ENCODE measurements at places on chromosomes 6 and 20.

- no peak for DNase-seq
Observed at GRCh38 chr6:167137081-167137480, 14.2 kb downstream of the CCR6 start.

DNA sequence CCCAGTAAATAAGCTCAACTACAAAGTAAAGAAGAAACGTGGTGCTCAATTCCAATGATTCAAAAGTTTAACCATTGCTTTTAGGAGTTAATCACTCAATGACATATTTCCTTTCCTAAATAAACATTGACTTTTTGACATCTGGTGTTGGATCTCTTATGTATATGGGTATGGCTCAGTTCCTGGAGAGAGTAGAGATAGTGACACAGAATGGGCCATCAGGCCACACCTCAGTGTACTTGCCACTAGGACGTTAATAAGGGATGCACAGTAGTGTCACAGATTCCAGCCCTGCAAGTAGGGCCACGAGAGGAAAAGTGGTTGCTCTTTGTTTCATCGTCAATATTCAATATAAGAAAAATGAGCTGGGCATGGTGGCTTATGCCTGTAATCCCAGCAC, 48.9 kb upstream of the TXNDC5 start:
- no peak for DNase-seq

DNA sequence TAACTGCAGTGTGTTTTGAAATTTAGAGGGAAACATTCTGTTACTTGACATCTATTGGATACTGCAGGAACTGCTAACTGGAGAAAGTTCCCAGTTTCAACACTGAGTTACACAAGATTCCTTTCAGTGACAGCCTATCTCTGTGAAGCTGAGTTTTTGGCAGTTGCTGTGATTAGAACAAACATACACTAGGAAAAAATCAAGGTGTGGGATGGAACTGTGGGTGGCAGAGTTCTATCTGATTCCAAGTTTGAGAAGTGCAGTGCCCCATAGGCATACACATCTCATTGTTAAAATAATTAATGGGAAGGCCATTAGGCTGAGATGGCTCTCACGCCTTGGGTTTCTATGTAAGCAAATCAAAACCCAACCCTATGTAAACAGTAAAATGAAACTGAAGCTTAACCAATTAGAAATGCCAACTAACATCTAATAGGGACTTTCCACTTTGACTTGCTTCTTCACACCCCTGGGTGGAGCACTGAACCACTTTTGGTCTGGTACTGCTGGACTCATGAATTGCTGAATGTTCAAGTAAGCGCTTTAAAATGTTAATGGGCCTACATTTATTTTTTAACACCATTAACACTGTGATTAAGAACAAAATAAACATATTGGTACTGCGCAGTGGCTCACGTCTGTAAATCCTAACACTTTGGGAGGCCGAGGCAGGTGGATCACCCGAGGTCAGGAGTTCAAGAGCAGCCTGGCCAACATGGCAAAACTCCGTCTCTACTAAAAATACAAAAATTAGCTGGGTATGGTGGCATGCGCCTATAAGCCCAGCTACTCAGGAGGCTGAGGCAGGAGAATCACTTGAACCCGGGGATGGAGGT, 55.2 kb upstream of the TBC1D7 start:
- peak; percentile 54 for DNase-seq

GRCh38 chr20:1968964-1969363, 24.9 kb downstream of the PDYN start:
- DNase-seq = no peak

GRCh38 chr6:113857556-113858479, 673 bp downstream of the MARCKS start:
- peak; percentile 55 for DNase-seq

DNA sequence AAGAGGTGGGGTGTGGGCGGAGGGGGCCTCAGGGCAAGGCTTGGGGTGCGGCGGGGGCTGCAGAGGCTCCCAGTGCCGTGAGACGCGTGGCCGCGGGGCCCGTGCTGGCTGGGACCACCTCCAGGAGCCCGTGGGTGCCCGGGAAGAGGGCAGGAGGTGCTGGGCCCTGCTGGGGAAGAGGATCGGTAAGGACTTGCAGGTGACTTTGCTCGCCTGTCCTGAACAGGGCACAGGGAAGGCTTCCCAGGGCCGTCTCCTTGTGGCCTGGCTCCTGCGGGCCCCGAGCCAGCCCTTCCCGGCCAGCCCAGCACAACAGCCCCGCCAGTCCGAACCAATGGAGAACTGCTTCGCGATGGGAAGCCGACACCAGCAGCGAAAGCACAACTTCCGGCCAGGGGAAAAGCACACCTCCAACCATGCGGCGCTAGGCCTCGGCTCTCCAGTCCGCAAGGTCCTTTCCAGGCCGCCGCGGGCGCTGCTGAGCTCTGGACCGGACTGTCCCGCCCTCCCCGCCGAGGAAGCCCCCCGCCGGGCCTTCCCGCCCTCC, 32.3 kb downstream of the IRF4 start:
- no peak for DNase-seq

- no peak for DNase-seq
Observed at GRCh38 chr20:54590856-54591255, 115.5 kb downstream of the DOK5 start.

DNA sequence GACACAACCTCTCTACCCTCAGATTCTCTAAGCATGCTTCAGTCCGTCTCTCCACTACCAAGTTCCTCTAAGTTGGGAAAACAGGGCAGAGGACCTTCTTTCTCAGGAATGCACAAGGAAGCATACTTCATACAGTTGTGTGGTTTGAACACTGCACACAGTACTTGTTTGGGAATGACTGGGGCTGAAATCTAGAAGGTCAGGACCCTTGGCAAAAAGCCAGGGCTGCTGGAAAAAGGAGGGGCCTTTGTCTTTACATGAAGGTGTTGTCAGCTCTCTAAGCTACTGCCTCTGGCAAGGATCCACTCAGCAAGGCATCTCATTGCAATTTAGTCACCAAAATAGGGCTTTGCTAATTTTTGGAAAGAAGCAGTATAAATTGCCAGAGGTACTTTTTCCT, 20.7 kb upstream of the HEY2 start:
- DNase-seq = no peak

DNA sequence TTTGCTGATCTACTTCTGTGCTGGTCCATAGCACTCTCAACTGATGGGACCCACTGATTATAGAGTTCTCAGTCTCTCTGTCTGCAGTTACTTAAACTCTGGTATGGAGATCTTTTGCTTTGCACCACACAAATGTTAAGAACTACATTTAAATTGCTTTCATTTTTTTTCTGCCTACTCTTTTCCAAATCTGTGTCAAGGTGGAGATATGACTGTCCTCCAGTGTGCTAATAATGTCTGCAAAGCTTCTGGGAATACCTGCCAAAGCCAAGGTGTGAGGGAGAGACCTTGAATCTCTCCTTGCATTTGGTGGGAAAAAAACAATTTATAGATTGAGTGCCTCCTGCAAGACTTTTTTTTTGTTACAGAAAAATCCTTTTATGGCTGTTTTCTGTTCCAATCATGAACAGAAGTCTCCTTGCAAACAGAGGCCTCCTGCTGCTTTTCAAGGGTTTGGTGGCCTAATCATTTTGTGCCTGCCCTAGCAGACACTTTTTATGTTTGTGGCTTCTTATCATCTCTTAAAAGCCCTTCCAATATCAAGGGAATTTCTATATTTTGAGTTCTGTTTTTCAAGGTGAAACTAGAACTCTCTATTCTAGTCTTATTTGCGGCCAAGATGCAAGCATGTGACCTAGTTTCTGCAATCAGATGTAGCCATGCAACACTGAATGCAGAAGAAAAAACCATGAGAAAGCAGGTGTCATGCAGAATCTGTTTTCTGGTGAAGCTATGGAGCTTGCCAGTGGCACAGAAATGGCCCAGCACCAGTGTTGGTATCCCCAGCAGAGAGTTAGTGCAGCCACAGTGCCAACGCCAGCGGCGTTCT, 23.2 kb upstream of the AKIRIN2 start:
- DNase-seq = no peak

- no peak for DNase-seq
Observed at GRCh38 chr20:60295214-60295613, 337.0 kb downstream of the CDH26 start.

DNA sequence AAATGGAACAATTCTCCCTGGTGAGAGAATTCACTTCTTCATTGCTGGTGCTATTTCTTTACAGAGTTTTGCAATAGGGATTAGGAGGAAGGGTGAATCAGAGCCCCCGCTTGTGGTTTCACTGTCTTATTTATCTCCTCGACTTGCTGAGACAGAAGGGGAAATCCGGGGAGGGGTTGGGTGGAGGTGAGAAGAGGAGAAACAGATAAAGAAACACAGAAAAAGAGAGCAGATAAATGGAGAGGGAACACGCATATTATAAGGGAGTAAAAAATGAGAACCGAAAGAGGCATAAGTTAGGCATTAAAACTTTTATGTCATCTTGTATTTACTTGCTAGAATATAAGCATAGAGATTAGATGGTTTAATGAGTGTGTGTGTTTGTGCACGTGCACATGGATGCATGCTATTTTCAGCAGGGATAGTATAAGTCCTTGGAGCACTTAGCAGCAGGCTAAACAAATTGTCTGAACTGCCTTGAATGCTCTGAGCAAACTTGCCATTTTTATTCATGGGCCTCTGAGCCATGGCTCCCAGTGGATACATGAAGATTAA, 105.0 kb downstream of the OLIG3 start:
- DNase-seq = peak; percentile 92

GRCh38 chr6:345747-346385, 45.7 kb upstream of the IRF4 start:
- peak; percentile 79 for DNase-seq

GRCh38 chr20:48750941-48751635, 76.7 kb downstream of the PREX1 start:
- peak; percentile 7 for DNase-seq

GRCh38 chr20:46494077-46494476, 19.3 kb downstream of the ZNF334 start:
- DNase-seq = no peak

- peak; percentile 87 for DNase-seq
Observed at GRCh38 chr20:62902926-62903615, 23.2 kb downstream of the DIDO1 start.

DNA sequence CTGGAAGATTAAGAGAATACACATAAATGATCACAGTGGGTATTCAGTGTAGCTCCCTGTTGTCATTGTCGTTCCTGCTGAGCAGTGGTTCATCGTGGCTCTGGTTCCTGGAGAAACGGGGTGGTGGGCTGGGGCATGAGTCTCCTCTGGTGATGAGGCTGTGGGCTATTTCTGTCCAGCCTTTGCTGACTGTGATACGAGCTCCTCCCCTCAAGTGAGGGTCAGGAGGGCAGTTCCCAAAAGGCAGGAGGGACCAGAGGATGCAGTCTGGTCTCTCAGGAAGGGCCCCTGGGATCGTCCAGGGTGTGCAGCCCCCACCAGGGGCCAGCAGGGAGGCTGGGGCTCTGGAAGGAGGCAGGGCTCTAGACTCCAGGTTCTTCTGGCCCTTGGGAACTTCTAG, 31.1 kb upstream of the DLGAP4 start:
- DNase-seq = no peak

- DNase-seq = no peak
Observed at GRCh38 chr6:32472781-32473375, 33.2 kb downstream of the HLA-DRA start.

DNA sequence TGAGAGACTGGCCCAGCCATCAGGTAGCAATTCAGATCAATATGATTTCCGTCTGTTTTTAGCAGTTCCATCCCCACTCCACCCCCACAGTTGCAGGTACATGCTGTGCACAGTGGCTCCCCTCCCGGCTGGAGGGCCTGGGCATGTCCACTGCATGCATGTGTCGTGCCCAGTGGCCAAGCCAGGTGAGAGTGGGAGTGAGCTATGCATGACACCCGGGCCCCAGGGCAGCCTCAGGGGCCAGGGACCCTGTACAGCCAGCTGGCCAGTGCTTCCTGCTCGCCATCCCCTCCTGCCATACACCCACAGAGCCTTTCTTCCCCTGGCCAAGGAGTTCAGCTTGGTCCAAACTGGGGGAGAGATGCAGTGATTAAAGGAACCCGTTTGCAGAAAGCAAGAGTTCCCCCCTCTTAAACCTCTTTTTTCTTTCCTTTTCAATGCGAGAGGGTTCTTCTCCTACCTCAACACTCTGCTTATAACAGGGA, 135.3 kb downstream of the THBS2 start:
- no peak for DNase-seq

- DNase-seq = no peak
Observed at GRCh38 chr6:5813625-5814027, 193.1 kb downstream of the NRN1 start.

GRCh38 chr6:32475392-32476206, 35.9 kb downstream of the HLA-DRA start:
- DNase-seq = no peak

- DNase-seq = no peak
Observed at GRCh38 chr20:51008718-51009117, 14.2 kb downstream of the KCNG1 start.
